ENCODE measurements at places on chromosomes 7 and 10. TPM values are rescaled to one million over a fixed set of nuclear protein-coding genes. Genes with fewer than 3 reads are reported as not detected.
A peak's percentile ranks its signal among the peaks of the same experiment; 100 is the strongest.

DNA sequence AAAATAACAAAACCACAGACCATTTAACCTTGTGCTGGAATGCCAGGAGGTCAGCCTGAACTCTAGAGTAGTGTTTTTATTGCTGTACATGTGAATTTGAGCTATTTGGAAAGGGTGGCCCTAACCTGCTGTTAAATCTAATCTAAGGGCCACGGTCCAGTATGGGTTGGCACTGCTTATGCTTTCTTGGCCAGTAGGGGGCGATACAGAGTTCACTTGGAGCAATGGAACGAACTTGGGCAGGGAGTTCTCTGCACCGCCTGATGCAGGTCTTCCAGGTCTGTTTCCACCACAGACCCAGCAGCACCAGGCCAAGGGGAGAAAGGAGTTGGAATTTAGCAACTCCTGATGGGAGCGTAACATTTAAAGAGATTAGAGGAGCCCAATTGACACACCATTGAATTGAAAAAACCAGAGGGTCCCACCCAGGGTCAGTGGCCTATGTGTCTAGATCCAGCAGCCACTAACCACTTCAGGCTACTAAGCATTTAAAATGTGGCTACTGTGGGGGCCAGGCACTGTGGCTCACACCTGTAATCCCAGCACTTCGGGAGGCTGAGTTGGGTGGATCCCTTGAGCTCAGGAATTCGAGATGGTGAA is 75.7 kb upstream of the EFCAB10 start:
- DNase-seq, result no peak

DNA sequence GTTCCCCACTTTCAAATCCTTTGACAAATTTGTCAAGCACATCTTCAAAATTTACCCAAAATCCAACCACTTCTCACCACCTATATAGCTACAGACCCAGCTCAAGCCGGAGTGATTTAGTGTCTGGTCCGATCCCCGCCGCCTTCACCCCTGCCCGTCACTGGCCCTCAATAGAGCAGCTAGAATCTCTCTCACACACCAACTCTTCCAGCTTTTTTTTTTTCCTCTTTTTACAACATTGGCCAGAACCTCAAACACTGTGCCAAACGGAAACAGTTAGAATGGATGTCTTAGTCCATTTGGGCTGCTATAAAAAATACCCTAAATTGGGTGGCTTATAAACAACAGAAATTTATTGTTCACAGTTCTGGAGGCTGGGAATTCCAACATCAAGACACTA is 41.1 kb upstream of the TMEM72 start:
- DNase-seq, result no peak

- no peak for DNase-seq
Measured at GRCh38 chr10:85848756-85849155, 517.8 kb downstream of the GRID1 start.

GRCh38 chr7:122965306-122965705 is 30.2 kb downstream of the TAS2R16 start:
- DNase-seq, result no peak

GRCh38 chr10:29811751-29812427 is 177.1 kb upstream of the SVIL start:
- DNase-seq, result no peak

DNA sequence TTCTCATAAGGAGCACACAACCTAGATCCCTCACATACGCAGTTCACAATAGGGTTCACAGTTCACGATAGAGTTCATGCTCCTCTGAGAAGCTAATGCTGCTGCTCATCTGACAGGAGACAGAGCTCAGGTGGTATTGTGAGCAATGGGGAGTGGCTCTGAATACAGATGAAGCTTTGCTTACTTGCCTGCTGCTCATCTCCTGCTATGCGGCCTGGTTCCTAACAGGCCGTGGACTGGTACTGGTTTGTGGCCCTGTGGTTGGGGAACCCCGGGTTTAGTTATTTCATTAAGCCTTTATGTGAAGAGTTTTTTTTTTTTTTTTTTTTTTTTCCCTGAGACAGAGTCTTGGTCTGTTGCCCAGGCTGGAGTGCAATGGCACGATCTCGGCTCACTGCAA is 19.4 kb downstream of the SLK start:
- DNase-seq, result no peak

DNA sequence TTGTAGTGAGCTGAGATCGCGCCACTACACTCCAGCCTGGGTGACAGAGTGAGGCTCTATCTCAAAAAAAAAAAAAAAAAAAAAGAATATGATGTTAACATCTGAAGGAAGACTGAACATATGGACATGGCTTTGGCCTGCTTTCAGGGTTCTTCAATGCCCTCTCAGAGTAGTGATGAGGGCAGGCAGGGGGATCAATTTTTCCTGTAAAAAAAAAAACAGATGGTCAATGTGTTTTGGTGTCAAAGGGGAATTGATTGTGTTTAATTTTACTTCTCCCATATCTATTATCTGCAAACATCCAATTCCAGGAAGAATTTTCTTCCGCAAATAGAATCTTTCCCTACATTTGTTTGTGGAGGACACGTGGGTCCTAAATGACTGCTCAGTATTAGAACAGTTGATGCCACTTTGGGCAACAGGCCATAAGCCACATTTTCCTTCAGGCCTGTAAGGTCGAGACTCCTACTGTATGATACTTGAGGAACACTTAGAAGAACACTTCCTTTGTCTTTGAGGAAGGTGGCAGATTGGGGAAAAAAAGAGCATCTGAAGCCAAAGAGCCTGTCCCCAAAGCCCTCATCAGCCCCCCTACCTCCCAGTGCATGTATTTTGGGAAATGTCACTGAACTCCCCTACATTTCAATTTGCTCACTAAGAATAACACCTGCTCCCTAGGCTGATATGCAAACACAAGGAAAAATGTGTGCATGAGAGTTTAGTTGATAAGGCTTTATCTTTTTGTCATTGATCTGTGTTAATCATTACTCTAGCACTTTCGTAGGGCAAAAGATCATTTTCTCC is 28.3 kb downstream of the MGAM2 start:
- no peak for DNase-seq

DNA sequence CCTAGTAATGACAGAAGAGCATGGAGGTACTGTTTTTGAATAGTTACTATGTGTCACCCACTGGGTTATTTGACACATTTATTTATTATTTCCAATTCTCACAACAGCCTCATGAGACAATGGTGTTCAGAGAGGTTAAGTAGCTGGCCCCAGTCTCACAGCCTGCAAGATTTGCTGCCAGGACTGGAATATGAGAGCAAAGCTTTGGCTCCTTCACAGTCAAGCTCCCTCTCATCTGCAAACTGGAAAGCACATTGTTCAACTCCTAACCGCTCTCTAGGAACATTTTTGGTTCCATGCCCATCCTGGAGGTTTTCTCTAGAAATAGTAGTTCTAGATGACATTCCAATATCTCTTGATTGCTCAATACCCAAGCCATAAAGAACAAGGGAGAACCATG is 75.5 kb upstream of the CXCL12 start:
- DNase-seq, result no peak

DNA sequence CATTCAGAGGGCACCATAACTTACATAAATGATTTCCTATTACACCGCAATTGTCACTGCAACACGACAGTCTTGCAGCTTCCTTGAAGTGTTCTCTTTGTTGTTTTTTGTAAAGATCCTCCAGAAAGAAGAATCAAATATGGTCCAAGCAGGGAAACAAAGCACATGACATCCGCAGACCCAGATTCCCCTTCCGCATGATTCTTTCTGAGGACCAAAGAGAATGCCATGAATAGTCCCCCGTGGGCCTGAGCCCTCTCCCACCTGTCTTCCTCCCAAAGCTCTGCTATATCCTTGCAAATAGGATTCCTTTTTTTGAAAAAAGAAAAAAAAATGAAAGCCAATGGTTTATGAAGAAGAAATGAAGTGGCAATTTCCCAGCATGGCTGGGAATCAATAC is 10.8 kb downstream of the PLXNA4 start:
- no peak for DNase-seq

- no peak for DNase-seq
Measured at GRCh38 chr7:70736715-70737460, 395.1 kb upstream of the GALNT17 start.

DNA sequence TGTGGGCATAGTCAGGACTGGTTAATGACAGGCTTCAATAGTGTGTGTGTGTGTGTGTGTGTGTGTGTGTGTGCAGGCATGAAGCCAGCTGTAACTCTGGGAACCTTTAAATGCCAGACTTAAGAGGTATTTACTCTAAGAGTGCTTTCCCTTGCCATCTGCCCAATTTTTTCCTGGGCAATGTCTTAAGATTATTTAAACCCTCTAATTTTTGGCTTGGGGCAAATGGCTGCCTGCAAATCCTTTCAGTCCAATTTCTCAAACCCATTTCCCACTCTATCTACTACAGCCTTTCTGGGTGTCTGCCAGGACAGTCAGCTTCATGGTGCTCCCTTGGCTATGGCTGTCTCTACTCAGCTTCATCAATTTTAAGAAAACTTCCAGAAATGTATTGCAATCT is 62.6 kb upstream of the C1GALT1 start:
- no peak for DNase-seq

DNA sequence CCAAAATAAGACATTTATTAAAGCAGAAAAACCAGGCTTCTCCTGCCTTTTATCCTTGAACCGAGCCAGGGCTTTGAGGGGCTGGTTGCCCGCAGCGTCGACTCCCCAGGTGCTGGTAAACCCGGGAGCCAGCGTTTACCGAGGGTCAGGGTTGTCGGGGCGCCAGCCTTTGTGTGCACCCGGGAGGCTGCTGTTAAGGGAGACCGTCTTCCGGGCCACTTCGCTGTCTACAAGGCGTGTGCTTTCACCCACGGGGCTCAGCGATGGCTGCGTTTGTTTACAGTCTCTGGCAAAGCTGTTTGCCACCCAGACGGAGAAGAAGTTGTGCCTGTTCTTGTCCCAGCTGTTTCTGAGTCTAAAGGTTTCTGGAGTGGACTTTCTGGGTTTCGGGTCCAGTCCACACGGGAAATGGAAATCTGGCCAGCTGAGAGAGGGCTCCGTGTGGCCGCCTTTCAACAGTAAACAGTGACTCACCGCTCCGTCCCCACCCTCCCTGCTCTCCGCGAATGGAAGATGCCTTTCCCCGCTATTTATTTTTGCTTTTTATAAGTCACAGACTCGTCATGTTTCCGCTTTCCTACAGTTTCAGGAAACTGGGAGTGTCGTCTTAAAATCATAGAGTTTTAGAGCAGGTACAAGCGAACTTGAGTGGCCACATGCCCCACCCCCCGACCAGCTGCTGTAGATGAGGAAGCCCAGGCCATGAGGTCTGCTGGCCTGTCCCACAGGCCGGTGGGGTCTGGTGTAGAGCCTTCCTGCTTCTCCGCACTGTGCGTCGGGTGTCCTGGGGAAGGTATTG is 2.2 kb downstream of the MAFK start:
- peak; percentile 95 for DNase-seq

DNA sequence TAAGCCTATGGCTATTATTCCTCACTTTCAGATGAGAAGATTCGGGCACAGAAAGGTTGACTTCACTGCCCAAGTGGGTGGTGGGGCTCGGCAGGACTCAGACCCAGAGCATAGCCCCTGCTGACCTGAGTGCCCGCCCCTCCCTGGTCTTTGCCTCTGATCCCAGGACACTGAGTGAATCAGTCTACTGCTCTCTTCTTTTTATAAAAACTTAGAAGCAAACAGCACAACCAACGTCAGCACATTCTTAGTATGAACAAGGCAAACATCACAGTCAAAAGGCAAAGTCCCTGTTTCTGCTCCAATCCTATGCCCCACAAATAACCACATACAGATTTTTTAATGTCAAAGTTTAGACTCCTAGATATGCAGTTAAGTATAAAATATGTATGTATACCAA is 237.8 kb downstream of the ZMYND11 start:
- peak; percentile 73 for DNase-seq

DNA sequence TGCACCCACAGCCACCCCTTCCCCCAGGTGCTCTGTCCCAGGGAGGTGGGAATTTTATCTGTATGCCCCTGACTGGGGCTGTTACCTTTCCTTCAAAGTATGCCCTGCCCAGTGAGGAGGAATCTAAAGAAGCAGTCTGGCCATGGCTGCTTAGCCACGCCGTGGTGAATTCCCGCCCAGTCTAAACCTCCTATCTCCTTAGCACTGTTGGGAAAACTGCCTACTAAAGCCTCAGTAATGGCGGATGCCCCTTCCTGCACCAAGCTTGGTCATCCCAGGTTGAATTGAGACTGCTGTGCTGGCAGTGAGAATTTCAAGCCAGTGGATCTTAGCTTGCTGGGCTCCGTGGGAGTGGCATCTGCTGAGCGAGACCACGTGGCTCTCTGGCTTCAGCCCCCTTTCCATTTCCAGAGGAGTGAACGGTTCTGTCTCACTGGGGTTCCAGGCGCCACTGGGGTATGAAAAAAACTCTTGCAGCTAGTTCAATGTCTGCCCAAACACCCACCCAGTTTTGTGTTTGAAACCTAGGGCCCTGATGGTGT is 87.2 kb downstream of the ABCC2 start:
- no peak for DNase-seq

GRCh38 chr10:52331638-52332364 is 17.7 kb downstream of the DKK1 start:
- DNase-seq, result no peak

DNA sequence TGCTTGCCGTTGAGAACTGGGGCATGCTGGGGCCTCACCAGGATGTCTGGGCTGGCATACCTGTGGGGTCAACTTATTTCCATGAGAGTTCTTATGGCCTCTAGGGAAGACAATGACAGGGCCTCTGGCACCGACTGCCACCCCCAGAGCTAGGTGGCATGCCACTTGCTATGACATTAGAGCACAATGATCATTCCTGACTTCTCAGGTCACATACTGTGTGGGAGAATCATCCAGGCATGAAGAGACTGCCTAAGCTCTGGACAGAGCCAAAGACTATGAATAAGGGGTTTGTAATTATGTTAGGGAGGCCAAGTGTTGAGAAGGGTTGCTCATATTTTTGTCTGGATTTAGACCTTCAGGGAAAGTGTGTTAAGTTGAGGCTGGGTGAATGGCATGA is 97.5 kb downstream of the PTPN20 start:
- DNase-seq, result no peak

GRCh38 chr10:123988694-123989093 is 97.1 kb upstream of the CPXM2 start:
- DNase-seq, result peak; percentile 7

GRCh38 chr7:94104301-94104700 is 100.1 kb upstream of the BET1 start:
- DNase-seq, result no peak

Gene C10orf53
- not detected for total RNA-seq

Gene ZNF25
- 26.1 TPM for total RNA-seq

Gene MSMB
- not detected for total RNA-seq

Gene ZSWIM8
- total RNA-seq, result 92.0 TPM

Gene GPR26
- total RNA-seq, result not detected

Gene ATE1
- total RNA-seq, result 32.4 TPM

Gene CRPPA
- 4.7 TPM for total RNA-seq

Gene PRTFDC1
- 14.4 TPM for total RNA-seq

Gene ASZ1
- not detected for total RNA-seq

Gene HECW1
- not detected for total RNA-seq

Gene PTN
- total RNA-seq, result 4.8 TPM

Gene PDK4
- total RNA-seq, result 66.4 TPM

Data from posterior vena cava (tissue), 2 donors.